ENCODE measurements at places on chromosomes 6 and 20.

- DNase-seq, result no peak
Measured at GRCh38 chr6:28769626-28770402, 154.0 kb downstream of the TRIM27 start.

GRCh38 chr6:122389704-122390372 is 9.6 kb upstream of the HSF2 start:
- DNase-seq, result no peak

DNA sequence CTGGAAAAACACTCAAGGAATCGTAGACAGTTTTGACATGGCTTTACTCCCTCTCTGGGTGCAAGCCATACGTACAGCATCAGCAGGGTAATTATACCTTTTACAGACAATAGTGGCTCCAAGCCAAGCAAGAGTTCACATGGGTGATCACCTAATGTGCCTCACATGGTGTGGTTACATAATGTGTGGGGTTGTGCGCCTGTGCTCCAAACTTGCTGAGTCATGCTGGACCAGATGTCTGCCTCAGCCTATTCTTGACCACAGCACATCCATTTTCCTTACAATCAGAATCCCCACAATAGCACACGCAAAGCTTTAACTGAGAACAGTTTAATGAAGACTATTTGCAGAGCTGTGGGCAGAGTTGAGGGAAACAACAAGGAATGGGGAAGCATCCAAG is 74.5 kb downstream of the ALDH8A1 start:
- no peak for DNase-seq

GRCh38 chr6:26383624-26384417 is 913 bp downstream of the BTN2A2 start:
- peak; percentile 65 for DNase-seq

GRCh38 chr6:25334793-25335192 is 55.6 kb downstream of the CARMIL1 start:
- no peak for DNase-seq

Measured in Karpas-422 (cell line).